ENCODE measurements at places on chromosomes 1 and 21.

- no peak for DNase-seq
These were observed 300 bp downstream of the USP24 start for GRCh38 chr1:55214934-55215193.

GRCh38 chr1:50570066-50570468 is 146.8 kb upstream of the DMRTA2 start:
- DNase-seq: no peak

DNA sequence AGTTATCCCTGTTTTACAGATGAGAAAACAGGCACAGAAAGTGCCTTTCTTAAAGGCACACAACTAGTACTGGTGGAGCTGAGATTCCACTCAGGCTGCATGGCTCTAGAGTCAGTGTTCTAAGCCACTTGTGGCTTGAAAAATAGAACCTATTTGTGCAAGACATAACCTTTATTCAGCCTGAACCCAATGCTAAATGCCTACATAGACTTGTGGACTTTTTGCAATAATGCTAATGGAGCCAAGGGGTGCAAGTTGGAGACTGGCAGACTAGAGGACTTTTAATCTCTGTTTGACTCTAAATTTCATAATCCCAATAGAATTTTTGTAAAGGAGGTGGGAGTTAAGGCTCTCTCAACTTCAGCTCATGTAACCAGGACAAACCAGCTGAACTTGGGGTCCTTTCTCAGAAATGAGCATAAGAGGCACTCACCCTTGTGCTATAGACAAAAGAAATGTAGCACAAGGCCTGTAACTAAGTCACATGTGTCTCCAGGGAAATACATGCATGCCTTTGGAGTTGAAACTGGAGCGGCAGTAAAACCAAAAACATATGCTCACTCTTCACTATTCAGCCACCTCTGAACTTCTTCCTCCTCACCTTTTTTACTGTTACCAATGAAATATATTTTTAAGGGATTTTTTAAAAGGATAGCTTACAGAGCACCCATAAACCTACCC is 43.0 kb upstream of the AK4 start:
- no peak for DNase-seq

DNA sequence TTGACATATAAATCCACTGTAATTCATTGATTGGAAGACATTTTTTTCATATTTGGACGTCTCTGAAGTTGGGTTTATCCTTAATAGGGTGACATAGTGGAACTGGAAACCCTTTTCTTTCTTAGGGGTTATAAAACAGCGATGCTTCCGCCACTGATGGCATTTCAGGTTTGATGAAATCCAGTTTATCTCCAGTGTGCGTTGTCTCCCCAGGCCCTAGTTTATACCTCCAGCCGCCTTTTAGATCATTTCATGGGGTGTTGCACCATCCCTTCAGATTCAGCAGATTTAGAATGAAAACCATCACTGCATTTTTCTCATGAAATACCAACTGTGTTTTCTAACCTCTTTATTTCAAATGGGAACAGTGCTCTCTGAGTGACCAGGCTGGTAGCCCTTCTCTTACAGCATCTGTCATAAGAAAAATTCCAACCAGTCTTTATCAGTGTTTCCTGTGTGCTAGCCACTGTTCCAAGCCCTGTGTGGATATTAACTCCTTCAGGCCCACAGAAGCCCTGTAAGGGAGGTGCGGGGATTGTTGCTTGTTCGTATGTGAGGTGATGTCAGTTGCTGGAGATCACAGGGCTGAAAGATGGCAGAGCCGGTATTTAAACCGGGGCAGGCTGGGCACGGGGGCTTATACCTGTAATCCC is 19.0 kb downstream of the H6PD start:
- no peak for DNase-seq

GRCh38 chr1:241934201-241934848 is 23.2 kb upstream of the BECN2 start:
- DNase-seq: no peak

DNA sequence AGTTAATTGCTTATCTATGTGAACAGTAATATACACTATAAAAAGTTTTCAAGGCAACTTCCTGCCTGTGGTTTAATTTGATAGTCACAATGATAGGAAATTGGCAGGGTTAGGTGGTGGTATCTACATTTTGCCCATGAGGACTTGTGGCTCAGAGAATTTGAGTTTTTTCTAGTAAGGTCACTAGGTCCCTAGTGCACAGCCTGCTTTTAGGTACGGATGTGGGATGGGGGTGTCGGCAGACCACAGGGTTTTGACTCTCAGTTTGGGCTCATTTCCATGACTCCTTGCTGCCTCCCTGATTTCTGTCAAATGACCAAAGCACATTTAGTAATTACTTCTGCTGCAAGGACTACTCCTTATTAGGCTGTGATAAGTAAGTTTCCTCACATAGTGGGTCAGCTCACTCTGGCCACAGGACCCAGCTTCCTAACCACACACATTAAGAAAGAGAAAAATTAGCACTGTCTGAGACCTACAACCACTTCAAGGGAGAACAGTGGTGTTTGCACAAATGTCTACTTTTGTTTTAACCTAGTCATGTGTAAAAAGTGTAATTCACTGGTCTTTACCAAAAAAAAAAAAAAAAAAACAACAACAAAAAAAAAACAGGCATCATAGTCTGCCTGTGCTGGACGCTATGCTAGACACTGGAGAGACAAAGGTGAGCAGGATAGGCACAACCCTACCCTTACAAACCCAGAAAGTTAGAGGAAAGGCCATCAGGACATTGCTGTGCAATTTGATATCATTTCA is 43.7 kb downstream of the MRPL39 start:
- no peak for DNase-seq

GRCh38 chr21:44687671-44688070 is 5.7 kb upstream of the KRTAP12-1 start:
- no peak for DNase-seq

DNA sequence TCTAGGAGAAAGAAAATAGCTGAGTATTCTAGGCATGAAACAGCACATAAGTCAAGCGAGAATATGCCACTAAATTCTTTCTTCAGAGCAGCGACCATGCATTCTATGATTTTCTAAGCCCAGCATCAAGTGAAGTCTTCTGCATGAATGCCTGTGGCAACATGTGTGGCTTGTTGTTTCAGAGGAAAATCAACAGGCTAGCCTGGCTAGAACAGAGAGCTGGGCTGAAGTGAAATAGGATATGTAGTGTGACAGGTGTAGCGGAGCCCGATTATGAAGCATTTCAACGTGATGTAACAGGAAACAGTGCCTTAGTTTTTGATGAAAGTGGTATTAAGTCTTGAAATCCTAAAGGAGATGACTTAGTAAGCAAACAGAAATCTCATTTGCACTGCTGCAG is 7.0 kb downstream of the CSDE1 start:
- DNase-seq: no peak

DNA sequence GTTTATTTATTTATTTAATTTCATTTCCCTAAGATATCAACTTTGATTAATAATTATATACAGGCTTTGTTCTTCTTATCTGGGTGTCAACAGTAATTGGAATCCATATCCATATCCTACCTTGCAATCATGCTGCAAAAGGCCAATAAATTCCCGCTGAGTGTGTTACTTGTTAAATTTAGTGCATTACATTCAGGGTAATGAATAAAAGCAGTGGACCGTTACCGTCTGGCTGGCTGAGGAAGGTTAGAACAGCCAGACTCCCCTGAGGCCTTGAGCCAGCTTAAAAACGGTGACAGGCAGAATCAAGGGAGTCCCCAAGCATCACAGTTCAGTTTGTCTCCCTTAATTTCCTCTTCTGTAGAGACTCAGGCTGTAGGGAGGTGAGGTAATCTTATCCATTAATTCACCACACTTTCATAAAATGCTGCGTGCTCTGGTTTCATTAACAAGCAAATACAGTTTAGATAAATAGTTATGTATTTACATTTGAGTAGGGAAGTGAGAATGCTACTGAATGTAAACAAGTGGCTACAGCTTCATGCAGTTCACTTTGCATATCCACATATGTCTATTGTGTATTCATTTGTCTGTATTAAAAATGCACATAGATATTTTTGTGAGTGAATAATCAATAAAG is 888.2 kb upstream of the CXADR start:
- no peak for DNase-seq

- DNase-seq: no peak
These were observed 137.7 kb upstream of the PTBP2 start for GRCh38 chr1:96583903-96584302.

DNA sequence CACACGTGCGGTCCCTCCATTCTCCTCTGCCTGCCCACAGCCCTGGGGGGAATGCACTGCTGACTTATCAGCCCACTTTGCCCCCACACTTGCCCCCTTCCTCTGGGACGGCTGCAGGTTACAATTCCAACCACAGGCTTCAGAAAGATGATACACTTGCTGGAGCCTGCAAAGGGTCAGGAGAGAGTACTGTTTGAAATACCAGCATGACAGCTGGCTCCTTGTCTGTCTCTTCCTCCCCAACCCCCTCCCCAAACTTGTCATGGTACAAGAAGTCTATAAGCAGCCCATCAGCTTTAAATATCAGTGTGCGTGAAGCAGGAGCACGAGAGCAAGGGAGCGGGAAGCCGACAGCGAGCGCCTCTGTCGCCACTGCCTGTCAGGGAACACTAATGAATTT is 62.4 kb downstream of the ERI3 start:
- no peak for DNase-seq

- DNase-seq: no peak
These were observed 57.7 kb downstream of the PRRX1 start for GRCh38 chr1:170721621-170722020.

GRCh38 chr1:94591823-94592570 is 50.4 kb upstream of the F3 start:
- DNase-seq: no peak

GRCh38 chr21:46285206-46285661 is at the start of gene MCM3AP:
TSS of gene MCM3AP (minus strand) at chr21:46285611. CDS start at chr21:46285286, 325 bp downstream.
- no peak for DNase-seq

DNA sequence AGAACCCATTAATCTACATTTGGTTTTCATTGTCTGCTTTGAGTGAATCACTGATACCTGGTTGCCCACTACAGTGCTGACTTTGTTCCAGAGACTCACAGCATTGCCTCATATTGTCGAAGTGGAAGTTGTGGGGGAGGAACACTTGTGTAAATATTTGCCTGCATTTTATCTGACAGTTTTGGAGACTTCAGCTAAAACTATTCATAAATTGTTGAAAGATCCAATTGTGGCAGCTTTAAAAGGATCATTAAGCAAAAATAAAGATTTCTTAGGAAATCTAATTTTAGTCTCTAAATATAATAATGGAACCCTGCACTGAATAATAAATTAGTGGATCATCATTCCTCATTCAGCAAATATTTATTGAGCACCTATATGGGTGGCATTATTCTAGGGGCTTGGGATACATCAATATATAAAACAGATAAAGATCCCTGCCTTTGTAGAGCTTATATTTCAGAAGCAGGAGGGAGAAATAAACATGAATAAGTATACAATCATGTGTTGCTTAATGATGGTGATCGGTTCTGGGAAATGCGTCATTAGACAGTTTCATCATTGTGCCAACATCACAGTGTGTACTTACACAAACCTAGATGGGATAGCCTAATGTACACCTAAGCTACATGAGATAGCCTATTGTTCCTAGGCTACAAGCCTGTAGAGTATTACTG is 73.5 kb downstream of the OSBPL9 start:
- DNase-seq: no peak

GRCh38 chr21:37423103-37423502 is 56.5 kb downstream of the DYRK1A start:
- no peak for DNase-seq

DNA sequence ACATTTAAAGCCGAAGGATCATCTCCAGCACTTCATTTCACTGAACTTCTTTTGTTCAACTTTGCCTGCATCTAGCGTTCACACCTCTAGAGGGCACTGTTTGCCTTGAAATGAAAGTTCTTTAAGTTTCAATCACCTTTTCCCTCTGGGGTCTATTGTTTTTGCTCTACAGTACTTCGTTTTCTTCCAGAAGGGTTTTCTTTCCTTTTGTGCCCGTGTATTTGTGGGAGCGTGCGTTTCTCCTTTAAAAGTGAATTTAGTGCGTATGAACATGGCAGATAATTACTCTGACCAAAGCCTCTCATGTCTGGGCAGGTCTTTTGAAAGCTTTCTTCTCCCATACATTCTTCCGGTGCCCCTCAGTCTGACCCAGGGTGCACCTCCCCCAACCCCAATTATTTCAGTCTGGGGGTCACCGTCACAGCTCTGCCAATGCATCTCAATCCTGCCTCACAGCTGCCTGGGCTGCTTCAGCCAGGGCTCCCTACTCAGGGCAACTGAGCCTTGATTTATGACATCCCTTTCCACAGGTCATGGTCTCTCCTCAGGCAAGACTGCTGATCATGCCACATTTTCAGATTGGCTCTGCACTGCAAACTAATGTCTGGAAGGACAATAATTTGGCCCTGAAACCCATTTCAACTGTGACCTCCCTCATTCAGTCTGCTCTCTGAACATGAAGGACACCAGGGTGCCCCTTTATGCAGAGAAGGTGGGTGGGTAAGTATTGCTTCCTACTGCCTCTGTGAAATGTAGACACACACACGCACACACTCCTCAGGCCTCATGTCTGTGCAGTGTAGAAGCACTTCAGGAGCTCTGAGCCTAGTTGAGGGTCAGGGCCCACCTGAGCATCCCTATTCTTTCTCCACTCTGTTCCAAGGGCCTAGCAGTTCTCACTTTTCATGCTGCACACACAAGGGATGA is 88.6 kb downstream of the NUF2 start:
- peak; percentile 6 for DNase-seq

- DNase-seq: no peak
These were observed 23.3 kb downstream of the CELA3A start for GRCh38 chr1:22024485-22025367.

- DNase-seq: no peak
These were observed 10.9 kb downstream of the IGSF21 start for GRCh38 chr1:18118491-18118890.

DNA sequence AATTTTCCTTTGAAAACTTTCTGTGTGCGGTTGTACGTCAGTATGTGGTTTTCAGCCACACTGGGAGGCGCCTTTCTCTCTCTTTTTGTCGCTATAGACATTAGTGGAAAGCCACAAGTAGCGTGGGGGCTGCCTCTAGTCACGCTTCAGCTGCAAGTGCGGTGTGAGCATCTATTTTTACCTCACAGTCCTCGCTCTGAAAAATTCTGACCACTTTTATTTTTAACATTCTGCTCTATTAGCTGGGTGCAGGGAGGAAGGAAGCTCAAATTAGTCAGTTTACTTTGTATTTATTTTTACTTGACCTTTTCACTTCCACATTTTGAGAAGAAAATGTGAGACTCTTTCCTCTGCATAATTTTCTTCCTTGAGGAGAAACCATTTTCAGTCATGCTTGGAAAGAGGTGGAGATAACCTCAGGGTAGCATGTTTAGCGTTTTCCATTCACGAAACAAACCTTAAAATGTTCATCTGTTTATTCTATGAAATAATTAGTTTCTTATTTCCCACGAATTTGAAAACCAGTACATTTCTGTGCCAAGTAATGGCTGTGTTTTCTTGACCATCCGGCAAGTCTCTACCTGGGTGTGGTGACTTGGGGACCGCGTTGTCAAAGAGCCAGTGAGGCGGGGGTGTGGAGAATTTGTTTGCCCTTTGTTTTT is 35.6 kb downstream of the ADARB1 start:
- DNase-seq: no peak
